CD4-positive, alpha-beta T cell treated with Interferon alpha-2 for 1 hour (primary cell): ENCODE measurements at places on chromosomes 2 and 18.

DNA sequence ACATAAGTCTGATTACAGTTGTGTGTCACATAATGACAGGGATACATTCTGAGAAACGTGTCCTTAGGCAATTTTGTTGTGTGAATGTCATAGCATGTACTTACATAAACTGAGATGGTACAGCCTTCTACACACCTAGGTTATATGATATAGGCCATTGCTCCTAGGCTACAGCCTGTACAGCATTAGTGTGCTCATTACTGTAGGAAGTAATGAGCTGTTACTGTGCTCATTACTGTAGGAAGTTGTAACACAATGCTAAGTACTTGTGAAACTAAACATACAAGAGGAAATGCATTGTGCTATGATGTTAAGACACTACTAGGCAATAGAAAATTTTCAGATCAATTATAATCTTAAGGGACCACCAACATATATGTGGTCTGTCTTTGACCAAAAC lies 72.8 kb downstream of the UPP2 start:
- no peak for DNase-seq

GRCh38 chr2:8271461-8271860 lies 410.4 kb upstream of the ID2 start:
- DNase-seq: no peak

DNA sequence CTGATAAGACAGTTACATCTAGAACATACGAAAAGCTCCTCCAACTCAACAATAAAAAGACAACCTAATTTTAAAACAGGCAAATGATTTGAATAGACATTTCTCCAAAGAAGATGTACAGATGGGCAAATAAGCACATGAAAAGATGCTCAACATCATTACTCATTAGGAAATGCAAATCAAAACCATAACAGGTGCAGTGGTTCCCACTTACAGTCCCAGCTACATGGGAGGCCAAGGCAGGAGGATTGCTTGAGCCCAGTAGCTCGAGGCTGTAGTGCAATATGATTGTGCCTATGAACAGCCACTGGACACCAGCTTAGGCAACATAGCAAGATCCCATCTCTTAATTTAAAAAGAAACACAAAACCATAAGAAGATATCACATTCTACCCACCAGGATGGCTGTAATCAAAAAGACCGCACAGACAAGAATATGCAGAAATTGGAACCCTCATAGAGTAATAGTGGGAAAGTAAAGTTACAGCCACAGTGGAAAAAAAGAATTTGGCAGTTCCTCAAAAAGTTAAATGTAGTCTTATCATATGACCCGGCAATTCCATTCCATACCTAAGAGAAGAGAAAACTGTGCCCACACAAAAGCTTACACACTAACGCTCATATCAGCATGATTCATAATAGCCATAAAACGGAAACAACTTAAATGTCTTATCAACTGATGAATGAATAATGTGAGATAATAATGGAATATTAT lies 30.5 kb upstream of the ARMC9 start:
- no peak for DNase-seq

- no peak for DNase-seq
Observed at GRCh38 chr2:102506743-102507142, 33.7 kb downstream of the SLC9A4 start.

DNA sequence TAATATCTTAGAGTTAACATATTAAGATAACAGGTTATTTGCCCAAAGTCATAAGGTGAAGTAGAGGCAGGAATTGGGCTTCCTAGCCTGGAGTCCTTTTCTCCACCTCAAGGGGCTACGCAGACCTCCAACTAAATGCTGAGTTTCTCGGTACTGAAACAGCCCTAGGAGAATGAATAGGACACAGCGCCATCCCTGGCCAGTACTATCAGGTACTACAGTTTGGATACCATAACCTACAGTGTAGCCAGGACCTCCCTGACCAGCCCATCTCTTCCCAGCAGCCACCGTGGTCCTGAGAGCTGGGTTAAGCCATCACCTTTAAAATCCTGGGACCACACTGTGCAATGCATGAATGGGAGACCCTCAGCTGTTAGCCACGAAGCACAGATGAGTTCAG lies 15.7 kb downstream of the CASP8 start:
- DNase-seq: no peak

DNA sequence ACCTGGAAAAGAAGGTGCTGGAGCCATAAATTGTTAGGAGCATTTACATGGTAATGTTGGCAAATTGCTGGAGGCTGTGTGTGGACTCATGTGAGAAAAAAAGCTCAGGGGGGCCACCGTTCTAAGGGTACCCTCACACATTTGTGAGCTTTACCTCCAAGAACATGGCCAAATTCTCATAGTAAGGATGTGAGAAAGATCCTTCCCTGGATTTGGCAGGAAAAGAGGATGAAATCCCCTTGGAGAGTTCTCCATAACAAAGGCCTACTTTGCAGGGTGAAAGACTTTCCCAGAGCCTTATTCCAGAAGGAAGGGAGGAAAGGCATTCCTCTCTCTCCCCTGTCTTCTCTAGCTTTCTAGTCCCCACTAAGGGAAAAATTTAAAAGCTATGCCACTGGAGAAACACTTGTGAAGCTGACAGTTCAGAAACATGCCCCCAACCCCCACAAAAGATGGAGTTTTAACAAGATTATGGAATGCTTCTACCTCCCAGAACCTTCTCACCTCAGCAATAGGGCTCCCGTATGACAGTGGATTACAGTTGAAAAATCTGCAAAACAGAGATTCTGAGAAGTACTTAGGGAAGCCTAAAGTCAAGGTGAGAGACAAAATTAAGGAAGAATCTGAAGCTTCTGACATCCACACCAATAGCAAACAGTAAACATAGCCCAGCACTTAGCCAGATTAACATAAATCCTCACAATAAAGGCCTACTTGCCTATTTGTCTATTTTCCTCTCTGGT lies 20.2 kb upstream of the ERMN start:
- DNase-seq: no peak

DNA sequence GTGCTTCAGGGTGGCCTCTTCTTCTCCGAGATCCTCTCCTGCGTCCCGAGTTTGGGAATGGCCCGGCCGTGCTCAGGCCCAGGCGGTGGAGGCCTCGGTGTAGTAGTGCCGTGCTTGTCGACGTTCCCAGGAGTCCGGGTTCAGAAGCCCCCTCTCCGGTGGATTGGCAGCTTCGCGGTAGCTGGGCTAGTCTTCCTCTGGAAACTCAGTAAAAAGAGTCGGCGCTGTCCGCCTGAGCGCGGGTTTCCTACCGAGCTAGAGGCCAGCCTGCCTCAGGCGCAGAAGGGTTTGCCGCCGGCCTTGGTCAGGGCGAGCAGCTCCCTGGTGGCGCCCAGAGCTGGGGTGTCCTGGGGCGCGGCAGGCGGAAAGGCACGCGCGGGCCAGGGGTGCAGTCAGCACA lies 3.2 kb downstream of the RALBP1 start:
- no peak for DNase-seq

DNA sequence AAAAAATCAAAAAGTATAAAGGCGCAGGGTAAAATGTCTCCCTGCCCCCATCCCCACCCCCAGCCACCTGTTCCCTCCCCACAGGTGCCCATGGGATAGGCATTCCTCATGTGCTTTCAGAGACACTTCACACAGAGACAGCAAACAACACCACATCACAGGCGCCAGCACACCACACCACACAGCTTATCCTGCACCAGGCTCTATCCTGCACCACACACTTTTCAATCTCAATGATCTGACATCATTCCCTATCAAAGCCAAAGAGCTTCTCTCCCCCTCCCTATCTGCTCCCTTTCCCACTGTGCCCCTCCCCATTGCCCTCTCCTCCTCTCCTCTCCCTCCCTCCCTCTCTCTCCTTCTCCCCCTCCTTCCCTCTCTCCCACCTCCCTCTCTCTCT lies 15.5 kb downstream of the FAM178B start:
- DNase-seq: no peak

GRCh38 chr18:72742002-72742401 lies 125.8 kb downstream of the NETO1 start:
- no peak for DNase-seq

DNA sequence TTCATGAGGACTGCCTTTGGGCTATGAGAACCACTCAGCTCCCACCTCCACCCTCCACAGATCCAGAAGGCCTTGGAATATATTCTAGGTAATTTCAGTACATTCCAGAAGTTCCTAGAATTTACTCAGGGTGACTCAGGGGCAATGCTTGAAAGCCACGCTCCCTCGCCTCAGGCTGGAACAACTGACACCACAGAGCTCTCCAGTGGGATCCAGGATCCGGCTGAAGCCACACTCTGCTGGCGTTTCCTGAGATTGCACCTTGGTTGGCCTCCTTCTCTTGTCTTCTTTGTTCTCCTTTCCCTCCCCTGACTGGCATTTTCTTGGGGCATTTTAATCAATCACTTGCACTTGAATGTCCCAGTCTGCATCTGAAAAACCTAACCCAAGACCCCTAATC lies 92.6 kb upstream of the KCNE4 start:
- no peak for DNase-seq

GRCh38 chr2:130744287-130745117 lies 10.8 kb upstream of the AMER3 start:
- no peak for DNase-seq

- peak; percentile 55 for DNase-seq
Observed at GRCh38 chr18:9612215-9612830, 2.0 kb downstream of the PPP4R1 start.

GRCh38 chr18:10909724-10910123 lies 239.6 kb downstream of the PIEZO2 start:
- DNase-seq: no peak

DNA sequence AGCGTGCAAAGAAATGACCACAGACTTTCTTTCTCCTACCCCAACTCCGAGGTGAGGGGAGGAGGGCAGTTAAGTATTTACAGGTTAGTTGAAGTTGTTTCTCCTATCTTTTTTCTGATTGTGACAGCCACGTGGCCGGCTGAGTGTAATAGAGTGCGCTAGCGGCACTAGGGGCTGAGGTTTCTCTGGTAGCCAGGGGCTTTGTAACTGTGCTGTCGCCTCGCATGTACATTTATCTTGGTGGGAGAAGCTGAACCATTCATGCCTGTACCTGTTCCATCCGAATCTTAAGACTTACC lies 214.1 kb upstream of the STON1 start:
- no peak for DNase-seq

GRCh38 chr2:69390471-69390870 lies 3.4 kb upstream of the GFPT1 start:
- peak; percentile 18 for DNase-seq

- DNase-seq: no peak
Observed at GRCh38 chr18:58937887-58938267, 73.2 kb downstream of the ZNF532 start.

DNA sequence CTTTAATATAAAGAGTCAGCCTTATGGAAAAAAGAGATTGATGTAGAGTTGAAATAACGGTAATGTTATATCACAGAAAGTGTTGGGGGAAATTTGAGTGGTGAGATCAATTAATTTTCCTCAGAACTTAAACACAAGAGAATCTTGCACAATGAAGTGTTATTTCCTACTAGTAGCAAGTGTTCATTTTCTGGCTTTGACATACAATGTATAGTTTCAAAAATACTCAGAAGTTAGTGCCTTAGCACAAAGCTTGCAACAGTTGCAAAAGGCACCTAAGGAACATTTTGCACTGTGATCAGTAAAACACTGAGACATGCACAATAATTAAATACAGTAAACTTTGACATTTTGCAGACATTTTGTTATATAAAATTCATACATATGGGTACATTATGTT lies 161.2 kb downstream of the CD226 start:
- no peak for DNase-seq

- DNase-seq: no peak
Observed at GRCh38 chr2:157894694-157895435, 18.7 kb upstream of the ACVR1 start.

DNA sequence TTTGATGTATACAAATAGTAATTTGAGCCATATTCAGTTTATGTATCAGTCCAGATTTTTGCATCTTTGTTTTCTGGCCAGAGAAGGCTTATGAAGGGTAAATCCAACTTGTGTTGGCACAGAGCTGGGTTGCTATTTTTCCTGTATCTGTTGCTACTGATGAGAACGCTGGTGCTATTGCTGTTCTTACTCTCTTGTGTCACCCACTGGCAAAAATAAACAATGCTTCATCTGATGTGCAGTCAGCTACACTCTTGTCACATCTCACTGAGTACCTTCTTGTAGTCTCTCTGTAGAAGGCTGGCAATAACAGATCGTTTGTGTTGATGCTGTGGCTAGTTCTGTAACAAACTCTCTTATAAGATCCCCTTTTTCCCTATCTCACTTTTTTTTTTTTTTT lies 323.4 kb downstream of the CDH19 start:
- DNase-seq: no peak

GRCh38 chr18:1292167-1292566 lies 387.5 kb downstream of the ADCYAP1 start:
- DNase-seq: no peak

- no peak for DNase-seq
Observed at GRCh38 chr2:149661844-149662243, 74.3 kb upstream of the MMADHC start.

- DNase-seq: no peak
Observed at GRCh38 chr2:194826241-194826640, 830.8 kb upstream of the SLC39A10 start.

- no peak for DNase-seq
Observed at GRCh38 chr2:3302751-3303582, 74.7 kb downstream of the EIPR1 start.

- no peak for DNase-seq
Observed at GRCh38 chr18:75162467-75162866, 46.5 kb downstream of the PTGR3 start.

GRCh38 chr2:84474176-84474575 lies 15.1 kb upstream of the SUCLG1 start:
- DNase-seq: no peak

GRCh38 chr2:197079832-197080555 lies 153.5 kb upstream of the PGAP1 start:
- DNase-seq: no peak

DNA sequence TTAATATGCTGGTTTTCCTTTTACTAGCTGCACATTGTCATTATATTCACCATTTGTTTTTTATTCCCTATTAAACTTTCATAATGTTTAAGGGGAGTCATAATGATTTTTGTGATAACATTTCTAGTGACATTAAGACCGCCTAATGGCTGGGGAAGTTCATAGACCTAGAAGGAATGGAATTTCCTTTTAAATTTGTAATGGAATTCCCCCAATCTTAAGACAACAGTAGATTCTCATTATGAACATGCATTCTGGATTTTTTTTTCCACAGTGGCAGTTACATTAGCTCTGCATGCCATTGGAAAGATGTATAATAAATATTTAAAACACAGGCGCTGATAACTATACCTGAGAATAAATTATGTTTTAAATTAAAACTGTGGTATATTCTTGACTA lies 8.4 kb downstream of the YPEL5 start:
- DNase-seq: no peak

- DNase-seq: no peak
Observed at GRCh38 chr2:218645126-218645525, 14.3 kb downstream of the ZNF142 start.

GRCh38 chr2:25198576-25198975 lies 30.2 kb upstream of the POMC start:
- no peak for DNase-seq

GRCh38 chr2:141392517-141393213 lies 738.2 kb downstream of the LRP1B start:
- no peak for DNase-seq
